Endothelial cell of umbilical vein (primary cell): ENCODE measurements at places on chromosomes 2 and 18. TPM values are rescaled to one million over a fixed set of nuclear protein-coding genes. Genes with fewer than 3 reads are reported as not detected.

CNDP1 gene
- not detected in 2 replicates for total RNA-seq

ATP5F1A gene
- 374 and 405 TPM in 2 replicates for total RNA-seq

FAM237A gene
- not detected in 2 replicates for total RNA-seq

HOXD3 gene
- 15.3 and 20.9 TPM in 2 replicates for total RNA-seq

NUP35 gene
- 18.5 and 22.1 TPM in 2 replicates for total RNA-seq

SLC5A6 gene
- 42.7 and 52.0 TPM in 2 replicates for total RNA-seq

GCG gene
- total RNA-seq: not detected in 2 replicates

ABCB11 gene
- total RNA-seq: 0.44 and 0.58 TPM in 2 replicates

FER1L5 gene
- total RNA-seq: not detected in 2 replicates

RIOK3 gene
- 50.7 and 55.7 TPM in 2 replicates for total RNA-seq

DSG1 gene
- total RNA-seq: not detected in 2 replicates

ITGB6 gene
- total RNA-seq: not detected in 2 replicates

SP110 gene
- total RNA-seq: 10.7 and 11.6 TPM in 2 replicates

XRCC5 gene
- total RNA-seq: 313 and 319 TPM in 2 replicates

CAVIN2 gene
- 171 and 202 TPM in 2 replicates for total RNA-seq
